ENCODE measurements at places on chromosomes 7 and 10.

DNA sequence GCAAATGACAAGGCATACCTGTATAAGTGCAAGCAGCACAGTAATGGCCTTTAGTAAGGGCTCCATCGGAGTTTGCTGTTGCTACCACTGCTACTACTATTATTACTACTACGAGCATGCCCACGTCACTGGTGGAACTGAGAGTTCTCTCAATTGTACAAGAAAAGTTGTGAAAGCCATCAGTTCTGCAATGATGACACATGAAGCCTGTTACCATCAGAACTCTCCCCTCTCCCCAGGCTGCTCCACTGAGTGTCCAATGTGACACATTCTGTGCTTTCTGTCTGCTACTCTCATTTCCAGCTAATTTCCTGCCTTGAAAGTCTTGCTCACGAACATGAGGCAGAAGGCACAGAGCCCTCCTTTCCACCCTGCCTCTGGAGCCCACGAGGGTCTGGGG lies 263.2 kb upstream of the MGMT start:
- DNase-seq = no peak

DNA sequence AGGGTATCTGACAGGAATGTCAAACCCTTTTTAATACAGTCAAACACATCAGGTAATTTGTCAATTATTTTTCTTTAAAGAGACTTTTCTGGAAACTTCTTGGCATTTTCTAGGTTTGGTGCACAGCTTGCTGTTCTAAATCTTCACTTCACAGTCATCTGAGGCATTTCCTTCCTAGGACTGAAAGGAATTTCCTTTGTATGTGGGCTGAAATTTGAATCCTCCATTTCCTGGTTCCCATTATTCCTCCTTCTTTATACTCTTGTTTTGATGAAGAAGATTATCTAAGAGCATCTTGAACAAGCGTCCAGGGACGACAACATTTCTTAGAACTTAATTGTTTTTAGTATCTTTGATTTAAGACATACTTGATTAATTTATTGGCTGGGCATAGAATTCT lies 24.9 kb downstream of the CALD1 start:
- DNase-seq = no peak

DNA sequence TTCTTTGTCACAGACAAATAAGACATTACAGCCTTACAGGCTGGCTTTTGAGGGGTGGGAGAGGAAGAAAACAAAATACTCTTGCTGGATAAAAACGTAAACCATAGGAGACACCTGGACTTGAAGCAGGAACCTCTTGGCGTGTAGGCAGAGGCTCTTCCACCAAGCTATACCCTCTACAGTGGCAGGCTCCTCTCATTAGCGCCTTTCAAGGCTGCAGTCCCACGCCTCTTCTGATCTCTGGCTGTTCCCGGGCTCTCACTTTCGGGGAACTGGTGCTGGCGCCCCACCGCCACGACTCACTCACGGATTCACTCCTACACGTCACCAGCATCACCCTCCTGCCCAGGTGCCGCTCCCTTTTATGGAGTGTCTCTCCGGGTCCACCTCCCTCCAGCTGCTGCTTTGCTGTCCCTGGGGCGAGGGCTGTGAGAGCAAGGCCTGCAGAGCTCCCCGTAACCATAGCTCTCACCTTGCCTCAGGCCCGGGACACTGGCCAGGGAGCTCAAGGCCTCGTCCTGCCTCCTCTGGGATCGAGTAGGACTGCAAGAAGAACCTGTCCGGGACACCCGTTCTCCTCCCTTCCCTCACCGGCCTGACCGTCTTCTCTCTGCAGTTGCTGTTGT lies 62.6 kb downstream of the ZNF777 start:
- DNase-seq = no peak

- no peak for DNase-seq
These were observed 42.7 kb upstream of the PITRM1 start for GRCh38 chr10:3215153-3215775.

DNA sequence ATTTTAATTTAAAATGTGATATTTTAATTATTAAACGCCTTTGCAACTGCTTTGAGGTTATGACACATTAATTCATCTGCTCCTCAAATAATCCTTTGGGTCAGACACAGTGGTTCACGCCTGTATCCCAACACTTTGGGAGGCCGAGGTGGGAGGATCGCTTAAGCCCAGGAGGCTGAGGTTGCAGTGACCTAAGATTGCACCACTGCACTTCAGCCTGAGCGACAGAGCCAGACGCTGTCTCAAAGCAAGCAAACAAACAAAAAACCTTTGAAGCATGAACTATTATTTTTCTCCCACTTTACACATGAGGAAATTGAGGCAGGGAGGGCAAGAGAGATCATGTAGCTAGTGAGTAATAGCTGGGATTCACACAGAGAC lies 1.5 kb upstream of the POLD2 start:
- no peak for DNase-seq

DNA sequence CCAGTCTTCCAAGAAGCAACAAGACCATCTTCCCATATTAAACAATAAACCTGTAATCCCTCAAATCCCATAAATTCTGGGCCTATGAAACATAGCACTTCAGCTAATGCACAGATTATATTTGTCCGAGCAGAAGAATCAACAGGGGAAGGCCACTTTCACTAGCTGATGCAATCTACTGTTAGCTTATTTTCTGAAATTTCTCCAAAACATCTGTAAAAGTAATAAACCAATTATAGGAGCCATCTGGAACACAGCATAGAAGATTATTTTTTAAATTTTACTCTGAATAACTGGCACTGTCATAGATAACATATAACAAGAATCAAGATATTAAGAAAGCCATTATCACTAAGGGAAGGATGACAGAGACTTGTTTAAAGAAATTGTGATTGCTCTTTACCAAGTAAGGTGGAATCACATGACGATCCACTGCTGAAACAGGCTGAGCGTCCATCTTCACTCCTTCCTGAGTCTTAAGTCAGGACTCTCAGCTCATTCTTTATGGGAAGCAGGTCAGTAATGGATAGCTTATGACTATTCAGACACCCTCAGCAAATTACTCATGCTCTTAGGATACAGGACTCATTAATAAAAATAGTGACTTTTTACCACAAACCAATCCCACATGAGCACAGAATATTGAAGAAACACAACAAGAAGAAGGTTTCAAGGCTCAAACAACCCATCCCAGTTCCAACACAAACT lies 719.5 kb downstream of the XPNPEP1 start:
- peak; percentile 11 for DNase-seq

DNA sequence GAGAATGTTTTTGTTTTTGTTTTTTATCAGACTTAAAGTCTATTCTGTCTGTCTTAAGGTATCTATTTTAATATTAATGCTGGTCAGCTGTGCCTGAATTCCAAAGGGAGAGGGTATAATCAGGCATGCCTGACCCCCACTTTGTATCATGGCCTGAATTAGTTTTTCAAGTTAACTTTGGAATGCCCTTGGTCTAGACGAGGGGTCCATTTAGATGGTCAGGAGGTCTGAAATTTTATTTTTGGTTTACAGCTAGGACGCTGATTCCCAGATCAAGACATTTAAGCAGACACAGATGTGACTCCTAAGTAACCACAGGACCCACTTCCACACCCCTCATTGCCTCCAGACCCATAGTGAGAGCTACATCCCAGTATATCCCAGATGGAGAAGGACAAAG lies 189.5 kb downstream of the ARHGAP12 start:
- no peak for DNase-seq

- peak; percentile 81 for DNase-seq
These were observed 91.2 kb upstream of the PAX2 start for GRCh38 chr10:100653957-100654781.

DNA sequence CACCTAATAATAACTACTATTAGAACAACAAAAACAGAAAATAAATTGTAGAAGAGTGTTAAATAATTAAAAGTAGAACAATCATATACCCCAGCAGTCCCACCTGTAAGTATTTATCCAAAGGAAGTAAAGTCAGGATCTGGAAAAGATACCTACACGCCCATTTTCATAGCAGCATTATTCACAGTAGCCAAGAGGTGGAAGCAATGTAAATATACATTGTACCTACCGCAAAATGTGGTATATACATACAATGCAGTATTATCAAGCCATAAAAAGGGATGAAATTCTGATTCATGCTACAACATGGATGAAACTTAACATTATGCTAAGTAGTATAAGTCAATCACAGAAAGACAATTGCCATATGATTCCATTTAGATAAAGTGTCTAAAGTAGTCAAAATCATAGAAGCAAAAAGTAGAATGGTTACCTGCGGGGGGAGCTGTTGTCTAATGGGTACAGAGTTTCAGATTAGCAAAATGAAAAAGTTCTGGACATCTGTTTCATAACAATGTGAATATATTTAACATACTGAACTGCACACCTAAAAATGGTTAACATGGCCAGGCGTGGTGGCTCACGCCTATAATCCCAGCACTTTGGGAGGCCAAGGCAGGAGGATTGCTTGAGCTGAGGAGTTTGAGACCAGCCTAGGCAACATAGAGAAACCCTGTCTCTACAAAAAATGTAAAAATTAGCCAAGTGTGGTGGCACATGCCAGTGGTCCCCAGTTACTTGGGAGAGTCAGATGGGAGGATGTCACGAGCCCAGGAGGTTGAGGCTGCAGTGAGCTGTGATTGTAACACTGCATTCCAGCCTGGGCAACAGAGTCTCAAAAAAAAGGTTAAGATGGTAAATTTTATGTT lies 6.0 kb upstream of the TMED4 start:
- DNase-seq = peak; percentile 43

Data from SK-N-SH (cell line).